ENCODE measurements at places on chromosomes 1 and 21. TPM values are rescaled to one million over a fixed set of nuclear protein-coding genes. Genes with fewer than 3 reads are reported as not detected.

DNA sequence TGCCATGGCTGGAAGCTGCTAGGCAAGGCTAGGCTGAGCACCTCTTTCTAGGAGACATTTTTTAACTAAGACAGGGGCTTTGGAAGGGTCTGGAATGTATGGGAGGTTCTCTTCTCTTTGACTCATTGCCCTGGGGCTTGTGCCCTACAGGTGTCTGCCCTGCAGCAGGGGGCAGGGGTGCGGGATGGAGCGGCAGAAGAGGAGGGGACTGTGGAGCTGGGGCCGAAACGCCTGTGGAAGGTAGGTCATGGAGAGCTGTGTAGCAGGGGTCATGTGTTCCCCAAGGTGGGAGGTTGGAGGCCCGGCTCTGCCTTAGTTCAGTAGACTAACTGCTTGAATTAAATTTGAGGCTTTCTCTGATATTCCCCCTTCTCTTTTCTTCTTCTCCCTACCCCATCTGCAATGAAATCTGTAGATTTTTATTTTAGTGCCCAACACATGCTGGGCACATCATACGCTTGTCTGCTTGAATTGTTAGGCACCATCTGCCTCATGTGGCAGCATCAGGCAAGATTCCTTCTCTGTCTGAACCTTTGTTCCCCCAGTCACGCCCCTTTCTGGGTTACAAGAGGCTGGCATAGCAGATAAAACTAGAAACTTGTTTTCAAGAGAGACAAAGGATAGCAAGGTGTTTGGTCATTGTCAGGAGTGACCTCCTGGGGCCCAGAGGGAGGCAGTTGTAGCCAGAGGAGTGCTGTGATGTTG lies 18.4 kb downstream of the PPFIA4 start:
- no peak for DNase-seq
- H3K27me3 ChIP-seq: no peaks in the 10 kb centered on the region
- H3K27ac ChIP-seq: no peak overlapping the region
- peaks cover 14% of the 10 kb centered on the region for H3K4me1 ChIP-seq
- H3K36me3 ChIP-seq: peaks cover 3% of the 10 kb centered on the region
- no peak overlapping the region for H3K4me3 ChIP-seq

Gene CYP4A11
- total RNA-seq: not detected

Gene ATP13A2
- 23.8 TPM for total RNA-seq

Gene AGBL4
- 0.36 TPM for total RNA-seq

Gene CDK18
- 13.0 TPM for total RNA-seq

DNA sequence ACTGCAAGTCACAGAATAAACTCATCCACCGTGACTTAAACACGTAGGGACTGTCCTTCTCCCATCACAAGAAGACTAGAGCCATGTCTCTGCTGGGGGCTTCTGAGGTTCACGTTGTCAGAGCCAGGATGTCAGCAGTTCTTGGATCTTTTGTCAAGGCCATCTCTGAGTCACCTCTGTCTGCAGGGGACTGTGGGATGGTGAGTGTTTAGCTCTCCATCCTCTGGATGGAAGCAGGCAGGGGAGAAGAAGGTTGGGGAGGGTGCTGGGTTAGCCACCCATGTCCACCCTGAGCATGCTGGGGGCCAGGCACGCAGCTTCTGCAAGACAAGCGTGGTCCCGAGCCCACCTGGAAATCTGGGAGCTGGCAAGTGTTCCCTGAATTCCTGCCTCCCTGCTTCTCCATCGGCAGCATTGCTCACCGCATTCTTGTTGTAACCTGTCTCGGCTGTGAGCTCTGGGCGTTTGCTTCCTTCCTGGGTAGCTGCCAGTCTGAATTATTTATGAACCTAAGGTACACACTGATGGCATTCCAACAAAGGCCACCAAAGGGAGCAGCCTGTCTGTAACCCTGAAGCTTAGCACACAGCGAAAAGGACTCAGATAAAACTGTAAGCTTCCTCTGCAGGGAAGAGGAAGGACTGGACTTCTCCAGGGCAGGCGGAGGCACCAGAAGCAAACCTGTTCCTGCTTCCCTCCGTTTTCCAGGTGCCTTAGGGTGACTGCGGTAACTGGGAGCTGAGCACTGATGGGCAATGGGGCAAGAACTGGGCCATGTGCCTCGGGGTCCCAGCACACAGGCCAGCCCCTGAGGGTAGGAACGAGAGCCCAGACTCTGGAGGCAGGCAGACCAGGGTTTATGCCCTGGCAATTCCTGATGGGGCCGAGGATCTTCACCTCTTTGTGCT lies 88.6 kb downstream of the RIPK4 start:
- no peak overlapping the region for H3K4me3 ChIP-seq
- H3K27me3 ChIP-seq: no peaks in the 10 kb centered on the region
- no peak overlapping the region for H3K27ac ChIP-seq
- no peak for DNase-seq
- H3K36me3 ChIP-seq: no peaks in the 10 kb centered on the region
- H3K4me1 ChIP-seq: peaks cover 4% of the 10 kb centered on the region

DNA sequence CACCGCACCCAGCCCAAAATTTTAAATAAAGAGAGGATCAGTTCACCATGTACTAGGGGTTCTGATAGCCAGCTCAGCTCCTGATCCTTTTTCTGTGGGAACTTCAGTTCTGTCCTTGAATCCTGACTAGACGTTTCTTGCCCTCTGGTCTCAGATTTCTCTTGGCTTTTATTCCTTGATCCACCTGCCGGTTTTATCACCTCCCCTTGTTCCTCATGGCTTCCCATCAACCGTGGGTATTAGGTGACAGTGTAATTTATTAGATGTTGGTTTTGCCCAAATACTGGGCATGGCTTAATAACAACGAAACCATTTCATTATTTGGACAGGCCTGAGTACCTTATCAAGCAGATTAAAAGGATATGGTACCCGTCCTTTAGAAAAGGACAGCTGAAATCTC lies 22.5 kb downstream of the SLC45A1 start:
- H3K27ac ChIP-seq: no peak overlapping the region
- H3K27me3 ChIP-seq: no peaks in the 10 kb centered on the region
- H3K4me1 ChIP-seq: no peaks in the 10 kb centered on the region

- H3K4me3 ChIP-seq: no peak overlapping the region
- peak; percentile 46 for DNase-seq
- no peak overlapping the region for H3K27ac ChIP-seq
- H3K4me1 ChIP-seq: peaks cover 9% of the 10 kb centered on the region
- no peaks in the 10 kb centered on the region for H3K36me3 ChIP-seq
These were observed 111.7 kb downstream of the KCNN3 start for GRCh38 chr1:154758346-154758745.

GRCh38 chr1:107135463-107135862 lies 5.4 kb upstream of the NTNG1 start:
- DNase-seq: no peak
- H3K4me1 ChIP-seq: peaks cover 7% of the 10 kb centered on the region
- H3K36me3 ChIP-seq: no peaks in the 10 kb centered on the region
- H3K27me3 ChIP-seq: no peaks in the 10 kb centered on the region

DNA sequence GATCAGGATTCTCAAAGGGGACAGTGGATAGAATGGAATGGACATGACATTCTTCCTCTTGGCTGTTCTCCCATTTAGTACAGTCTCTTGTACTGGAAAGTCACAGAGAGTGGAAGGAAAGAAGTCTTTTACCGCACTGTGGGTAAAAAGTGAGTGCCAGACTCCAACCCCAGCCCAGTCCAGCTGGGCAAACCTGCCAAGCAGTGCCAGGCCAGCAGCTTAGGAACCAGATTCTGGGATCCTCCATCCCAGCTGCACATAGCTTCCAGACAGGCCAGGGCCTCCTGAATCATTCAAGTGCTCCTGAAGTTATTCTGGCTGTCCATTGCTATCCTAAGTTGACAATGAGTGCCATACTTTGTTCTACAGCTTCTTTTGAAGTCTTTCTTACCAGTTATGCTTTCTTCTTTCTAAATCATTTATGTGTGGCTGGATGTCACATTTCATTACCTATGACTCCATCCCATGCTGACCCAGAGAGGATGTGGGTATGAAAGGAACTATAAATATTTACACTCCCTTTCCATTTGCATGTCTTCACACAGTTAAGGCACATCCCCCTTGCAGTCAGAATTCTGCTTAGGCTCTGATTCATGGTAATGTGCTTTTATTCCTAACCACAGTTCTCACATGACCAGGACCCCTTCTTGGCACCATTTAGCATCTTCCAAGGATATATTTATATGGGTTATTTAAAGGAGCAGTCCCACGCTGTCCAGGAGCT lies 88.9 kb downstream of the AK5 start:
- H3K27me3 ChIP-seq: no peaks in the 10 kb centered on the region
- H3K4me1 ChIP-seq: peaks cover 5% of the 10 kb centered on the region
- no peaks in the 10 kb centered on the region for H3K36me3 ChIP-seq
- H3K27ac ChIP-seq: no peak overlapping the region

- H3K4me3 ChIP-seq: no peak overlapping the region
- no peak for DNase-seq
- no peaks in the 10 kb centered on the region for H3K4me1 ChIP-seq
- no peaks in the 10 kb centered on the region for H3K36me3 ChIP-seq
- no peaks in the 10 kb centered on the region for H3K27me3 ChIP-seq
These were observed 122.6 kb downstream of the TNNI3K start for GRCh38 chr1:74357756-74358155.

Gene EDARADD
- not detected for total RNA-seq

Measured in sigmoid colon (tissue), 7 donors.